Fibroblast of lung (primary cell): ENCODE measurements at places on chromosomes 6 and 20.

- no peak within 1 kb of the TSS for H3K27ac ChIP-seq
- no peak within 1 kb of the TSS for H3K4me3 ChIP-seq
- no peaks in the 10 kb centered on the region for H3K4me1 ChIP-seq
- no peak for DNase-seq
- H3K36me3 ChIP-seq, result no peaks in the 10 kb centered on the region
- H3K27me3 ChIP-seq, result no peaks in the 10 kb centered on the region
Measured at GRCh38 chr6:168319279-168320111, at the start of gene DACT2. DACT2 (minus strand) TSS chr6:168319777; CDS start chr6:168319633, 144 bp downstream.

DNA sequence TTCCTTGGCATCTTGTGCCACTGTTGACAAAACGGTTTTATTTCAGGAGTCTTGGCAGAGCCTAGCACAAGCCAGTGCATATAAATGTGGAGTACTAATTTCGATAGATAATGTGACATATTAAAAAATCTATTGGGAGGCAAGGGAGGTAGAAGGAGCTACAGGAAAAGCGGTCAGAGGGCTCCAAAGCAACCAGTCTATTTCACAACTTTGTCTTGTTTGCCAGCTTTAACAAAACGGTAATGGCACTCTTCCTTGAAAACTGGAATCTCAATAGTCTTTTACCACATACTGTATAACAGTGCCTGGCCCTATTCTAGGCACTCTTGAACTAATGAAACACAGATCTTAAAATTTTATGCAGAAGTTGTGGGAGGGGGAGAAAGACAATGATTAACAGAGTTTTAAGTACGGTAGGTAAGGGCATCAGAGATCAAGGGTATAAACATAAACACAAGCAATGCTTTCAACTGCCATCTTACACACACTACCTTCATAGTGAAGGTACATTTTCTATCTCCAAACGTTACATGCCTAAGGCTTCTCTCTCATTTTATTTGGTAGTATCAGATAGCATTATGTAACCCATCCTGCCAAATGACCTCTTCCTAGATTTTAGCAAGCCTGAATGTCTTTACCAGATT, 33.5 kb upstream of the SYNCRIP start:
- H3K27ac ChIP-seq, result peak overlapping the region; percentile 40
- no peaks in the 10 kb centered on the region for H3K36me3 ChIP-seq
- peak overlapping the region; percentile 99 for H3K4me3 ChIP-seq
- no peaks in the 10 kb centered on the region for H3K27me3 ChIP-seq
- DNase-seq, result peak; percentile 50

DNA sequence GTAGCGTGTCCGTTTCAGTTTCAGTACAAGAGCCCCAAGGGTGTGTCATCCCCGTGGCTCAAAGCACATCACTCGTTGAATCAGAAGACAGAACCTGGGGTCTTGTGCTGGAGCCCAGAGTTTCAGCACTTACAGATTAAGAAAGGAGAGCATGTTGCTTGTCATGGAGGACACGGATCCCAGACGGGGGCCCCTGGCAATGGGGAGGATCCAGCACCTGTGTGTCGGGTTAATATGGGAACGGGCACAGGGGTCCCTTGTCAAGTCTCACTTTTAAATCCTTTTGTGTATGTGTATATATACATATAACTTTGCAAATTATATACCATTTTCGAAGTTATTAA, 23.4 kb downstream of the THBS2 start:
- no peak for DNase-seq
- no peaks in the 10 kb centered on the region for H3K27me3 ChIP-seq
- H3K27ac ChIP-seq, result no peak overlapping the region

- no peaks in the 10 kb centered on the region for H3K36me3 ChIP-seq
- H3K27me3 ChIP-seq, result no peaks in the 10 kb centered on the region
- H3K4me1 ChIP-seq, result no peaks in the 10 kb centered on the region
- peak; percentile 53 for DNase-seq
Measured at GRCh38 chr6:79158856-79159516, 75.5 kb downstream of the HMGN3 start.

GRCh38 chr6:14310960-14311359, 193.4 kb downstream of the CD83 start:
- peak; percentile 21 for DNase-seq
- H3K36me3 ChIP-seq, result no peaks in the 10 kb centered on the region
- no peak overlapping the region for H3K4me3 ChIP-seq

GRCh38 chr20:44435630-44436335, 39.9 kb upstream of the TTPAL start:
- DNase-seq, result no peak
- no peaks in the 10 kb centered on the region for H3K36me3 ChIP-seq
- H3K27me3 ChIP-seq, result peaks cover 3% of the 10 kb centered on the region

DNA sequence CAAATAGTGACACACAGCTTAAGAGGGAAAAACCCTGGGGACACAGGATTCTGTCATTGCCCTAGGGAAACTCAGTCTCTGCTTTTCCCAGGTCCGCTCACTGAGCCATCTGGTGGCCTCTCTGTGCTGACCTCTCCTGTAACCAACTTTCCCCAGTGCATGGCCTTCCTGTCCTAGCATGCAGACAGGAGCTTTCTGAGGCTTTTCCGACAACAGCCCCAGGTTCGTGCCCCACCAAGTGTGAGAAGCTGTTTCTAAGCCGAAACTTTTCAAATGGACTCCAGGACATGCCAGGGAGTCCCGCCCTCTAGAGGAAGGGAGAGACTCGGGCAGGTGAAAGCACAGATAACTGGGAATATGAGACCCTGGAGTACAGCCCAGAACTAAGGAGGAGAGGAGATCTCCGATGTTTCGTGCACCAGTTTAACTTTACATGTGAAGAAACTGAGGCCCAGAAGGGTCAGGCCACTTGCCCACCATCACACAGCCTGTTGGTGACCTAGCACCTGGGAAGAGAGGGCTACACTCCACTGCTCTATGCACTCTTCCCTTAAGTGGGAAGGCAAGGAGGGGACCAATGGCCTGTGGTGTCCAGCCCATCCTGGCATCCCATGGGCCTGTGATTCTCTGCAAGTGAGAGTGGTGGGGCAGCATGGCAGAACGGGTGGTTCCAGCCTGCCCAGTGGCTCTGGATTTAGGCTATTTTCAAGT, 46.2 kb downstream of the RPP40 start:
- no peak overlapping the region for H3K4me3 ChIP-seq
- no peak overlapping the region for H3K27ac ChIP-seq
- no peaks in the 10 kb centered on the region for H3K27me3 ChIP-seq
- no peak for DNase-seq

GRCh38 chr6:44044154-44044539, 83.1 kb downstream of the MRPL14 start:
- DNase-seq, result peak; percentile 38
- no peak overlapping the region for H3K4me3 ChIP-seq
- peaks cover 44% of the 10 kb centered on the region for H3K4me1 ChIP-seq
- no peaks in the 10 kb centered on the region for H3K36me3 ChIP-seq

GRCh38 chr6:118297821-118298220, 250.3 kb upstream of the PLN start:
- H3K4me3 ChIP-seq, result no peak overlapping the region
- no peaks in the 10 kb centered on the region for H3K27me3 ChIP-seq
- H3K36me3 ChIP-seq, result no peaks in the 10 kb centered on the region
- peaks cover 2% of the 10 kb centered on the region for H3K4me1 ChIP-seq

- H3K4me3 ChIP-seq, result no peak overlapping the region
- H3K27me3 ChIP-seq, result no peaks in the 10 kb centered on the region
- peaks cover 18% of the 10 kb centered on the region for H3K4me1 ChIP-seq
- no peaks in the 10 kb centered on the region for H3K36me3 ChIP-seq
- H3K27ac ChIP-seq, result no peak overlapping the region
Measured at GRCh38 chr6:157861184-157861583, 38.1 kb downstream of the SNX9 start.

- H3K36me3 ChIP-seq, result no peaks in the 10 kb centered on the region
- peaks cover 27% of the 10 kb centered on the region for H3K4me1 ChIP-seq
- DNase-seq, result no peak
- no peaks in the 10 kb centered on the region for H3K27me3 ChIP-seq
- no peak overlapping the region for H3K27ac ChIP-seq
Measured at GRCh38 chr20:50446351-50447101, 63.7 kb upstream of the PTPN1 start.

GRCh38 chr6:63685446-63686379, 50.1 kb downstream of the PHF3 start:
- no peak overlapping the region for H3K27ac ChIP-seq
- no peak for DNase-seq
- no peaks in the 10 kb centered on the region for H3K4me1 ChIP-seq
- H3K36me3 ChIP-seq, result no peaks in the 10 kb centered on the region

- H3K36me3 ChIP-seq, result no peaks in the 10 kb centered on the region
- H3K27ac ChIP-seq, result no peak overlapping the region
Measured at GRCh38 chr6:13866301-13866700, 51.9 kb upstream of the MCUR1 start.

GRCh38 chr6:118663993-118664985, 12.9 kb upstream of the CEP85L start:
- no peak overlapping the region for H3K27ac ChIP-seq
- H3K27me3 ChIP-seq, result no peaks in the 10 kb centered on the region
- H3K4me1 ChIP-seq, result peaks cover 19% of the 10 kb centered on the region
- H3K4me3 ChIP-seq, result peak overlapping the region; percentile 47

DNA sequence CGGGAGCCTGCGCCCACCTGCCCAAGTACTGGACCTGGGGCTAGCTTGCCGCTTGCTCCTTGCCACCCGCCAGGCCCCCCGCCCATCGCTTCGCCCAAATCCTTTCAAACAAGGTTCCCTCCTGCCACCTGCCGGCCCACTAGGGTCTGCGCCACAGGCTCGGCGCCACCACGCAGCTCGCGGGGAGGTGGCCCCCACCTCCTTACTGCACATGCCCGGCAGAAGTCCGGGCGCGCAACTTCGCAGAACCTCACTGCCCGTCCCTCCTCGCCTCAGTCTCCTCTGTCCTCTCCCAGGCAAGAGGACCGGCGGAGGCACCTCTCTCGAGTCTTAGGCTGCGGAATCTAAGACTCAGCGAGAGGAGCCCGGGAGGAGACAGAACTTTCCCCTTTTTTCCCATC, 11.2 kb downstream of the GNAS-AS1 start:
- no peak overlapping the region for H3K27ac ChIP-seq
- DNase-seq, result peak; percentile 26
- no peaks in the 10 kb centered on the region for H3K4me1 ChIP-seq

GRCh38 chr6:127641905-127642304, 64.9 kb downstream of the C6orf58 start:
- no peak overlapping the region for H3K27ac ChIP-seq
- H3K27me3 ChIP-seq, result no peaks in the 10 kb centered on the region
- no peak overlapping the region for H3K4me3 ChIP-seq
- no peaks in the 10 kb centered on the region for H3K4me1 ChIP-seq
- H3K36me3 ChIP-seq, result no peaks in the 10 kb centered on the region

DNA sequence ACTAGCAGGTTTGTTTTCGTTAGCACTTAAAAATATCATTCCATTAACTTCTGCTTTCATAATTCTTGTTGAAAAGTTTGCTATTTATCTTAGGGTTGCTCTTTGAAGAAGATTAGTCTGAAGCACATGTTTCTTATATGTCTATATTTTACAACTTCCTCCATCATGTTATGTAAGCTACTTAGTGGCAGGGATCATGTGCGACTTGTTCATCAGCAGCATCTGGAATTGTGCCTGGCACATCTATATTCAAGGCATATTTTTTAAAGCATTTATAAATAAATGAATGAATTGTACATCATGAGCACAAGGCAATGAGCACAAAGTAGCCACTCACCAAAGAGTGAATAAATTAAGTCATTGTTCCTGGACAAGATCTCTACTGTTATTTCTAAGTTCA, 187.2 kb upstream of the COL21A1 start:
- H3K4me1 ChIP-seq, result no peaks in the 10 kb centered on the region
- no peaks in the 10 kb centered on the region for H3K27me3 ChIP-seq
- H3K27ac ChIP-seq, result no peak overlapping the region
- no peaks in the 10 kb centered on the region for H3K36me3 ChIP-seq

- H3K27me3 ChIP-seq, result no peaks in the 10 kb centered on the region
- no peak overlapping the region for H3K4me3 ChIP-seq
- no peak for DNase-seq
- peaks cover 5% of the 10 kb centered on the region for H3K4me1 ChIP-seq
Measured at GRCh38 chr6:428047-428603, 36.6 kb downstream of the IRF4 start.
